NCI-H1436 treated with DMSO at 0.1 percent for 48 hours (cell line): ENCODE measurements at places on chromosomes 5 and 9.
A peak's percentile ranks its signal among the peaks of the same experiment; 100 is the strongest.

DNA sequence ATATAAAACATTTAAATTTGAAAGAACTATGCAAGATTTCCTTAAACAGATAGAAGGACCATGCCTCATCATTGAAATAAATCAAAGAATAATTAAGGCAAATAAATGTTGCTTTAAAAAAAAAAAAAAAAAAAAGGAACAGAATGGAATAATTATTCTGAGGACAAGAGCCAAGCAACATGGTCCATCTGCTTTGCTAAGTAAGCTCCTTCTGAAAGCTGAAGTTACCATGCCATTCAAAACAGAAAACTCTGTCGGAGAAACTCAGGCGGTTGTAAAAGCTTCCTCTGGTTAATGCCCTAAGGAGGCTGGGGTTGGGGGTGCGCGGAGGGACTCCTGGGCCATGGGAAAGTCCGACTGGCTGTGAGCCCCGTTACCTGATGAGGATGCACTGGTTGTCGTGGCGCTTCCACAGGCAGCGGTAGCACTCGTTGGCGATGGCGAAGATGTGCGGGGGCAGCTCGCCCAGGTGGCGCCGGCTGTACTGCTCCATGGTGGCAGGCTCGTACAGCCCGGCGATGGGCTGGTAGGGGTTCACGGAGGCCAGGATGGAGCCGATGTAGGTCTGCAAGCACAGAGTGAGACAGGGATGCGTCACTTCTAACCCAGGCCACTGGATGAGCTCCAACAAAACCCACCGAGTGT lies 141.7 kb downstream of the MYO10 start:
- DNase-seq: no peak

DNA sequence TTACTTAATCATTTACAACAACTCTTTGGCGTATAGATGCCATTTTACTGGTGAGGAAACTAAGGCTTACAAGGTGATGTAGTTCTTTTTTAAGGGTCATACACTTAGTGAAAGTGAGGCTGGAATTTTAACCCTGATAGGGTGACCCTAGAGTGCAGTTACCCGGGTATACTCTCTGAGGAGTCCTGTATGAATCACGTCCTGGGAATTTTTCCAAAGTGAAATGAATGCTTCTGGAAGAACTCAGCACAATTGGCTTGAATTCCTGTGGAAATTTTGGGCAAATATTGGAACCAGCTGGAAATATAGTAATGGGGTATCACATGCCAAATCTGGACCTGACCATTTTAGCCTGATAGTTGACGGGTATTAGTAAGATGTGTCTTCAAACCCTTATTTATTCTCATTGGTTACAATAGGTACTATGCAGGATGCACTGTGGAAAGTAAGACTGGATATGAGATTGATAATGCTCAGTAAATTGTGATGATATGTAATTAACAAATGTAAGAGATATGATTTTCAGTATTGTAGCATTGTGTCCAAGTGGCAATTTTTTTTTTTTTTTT lies 14.8 kb downstream of the SUB1 start:
- DNase-seq: no peak

- DNase-seq: no peak
These were observed 346.8 kb upstream of the NUDT12 start for GRCh38 chr5:103909391-103909790.

DNA sequence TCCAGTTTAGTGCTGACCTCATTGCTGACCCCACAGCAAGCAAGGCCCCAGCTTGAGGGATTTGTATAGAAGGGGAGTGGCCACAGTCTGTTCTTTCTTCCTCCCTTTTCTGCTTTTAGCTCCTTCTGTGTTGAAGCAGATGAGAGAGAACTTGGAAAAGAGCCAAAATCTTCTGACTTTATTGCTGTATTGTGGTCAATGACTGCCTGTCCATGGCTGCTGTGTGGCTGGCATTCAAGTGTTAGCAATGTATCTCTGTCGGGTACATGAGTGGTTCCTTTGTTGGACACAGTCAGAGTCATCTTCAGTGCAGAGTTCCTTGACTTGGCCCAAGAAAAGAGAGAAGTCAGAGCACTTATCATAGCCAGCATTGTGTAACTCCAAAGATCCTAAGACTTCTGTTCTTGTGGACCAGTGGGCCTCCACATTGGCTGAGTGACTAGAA lies 154.1 kb downstream of the LRRC70 start:
- no peak for DNase-seq

GRCh38 chr5:181255836-181256578 lies 4.9 kb downstream of the TRIM52 start:
- DNase-seq: no peak

- peak; percentile 52 for DNase-seq
These were observed 8.7 kb downstream of the CCNJL start for GRCh38 chr5:160303690-160304089.

- no peak for DNase-seq
These were observed 113.4 kb upstream of the ALDH1B1 start for GRCh38 chr9:38278931-38279679.

DNA sequence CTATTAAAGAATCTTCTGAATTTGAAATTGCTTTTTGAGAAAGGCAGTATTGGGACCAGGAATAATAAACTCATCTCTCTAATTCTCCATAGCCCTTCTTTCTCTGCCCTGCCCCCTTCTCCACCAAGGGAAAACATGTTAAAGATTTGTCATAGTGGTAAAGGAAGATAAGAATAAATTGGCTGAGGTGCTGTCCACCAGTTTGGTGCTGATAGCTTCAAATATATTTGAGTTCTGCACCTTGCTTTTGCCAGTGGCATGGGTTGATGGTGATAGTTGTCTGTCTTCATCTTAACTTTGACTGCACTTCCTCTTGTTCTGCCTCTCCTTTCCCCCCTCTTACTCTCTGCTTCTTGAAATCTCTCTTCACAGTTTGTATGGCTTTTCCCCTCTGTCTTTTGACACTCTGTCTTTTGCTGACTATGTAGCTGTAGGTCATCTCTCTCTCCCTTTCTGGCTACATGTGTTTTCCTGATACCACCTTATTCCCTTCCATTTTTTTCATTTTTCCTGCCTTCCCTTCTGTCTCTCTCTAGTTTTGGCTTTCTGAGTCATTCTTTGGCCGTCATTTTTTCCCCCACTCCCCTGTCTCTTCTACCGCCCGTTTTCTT lies 56.6 kb downstream of the NDUFS4 start:
- DNase-seq: no peak

- DNase-seq: no peak
These were observed 47.5 kb downstream of the CDK5RAP2 start for GRCh38 chr9:120532475-120532874.

DNA sequence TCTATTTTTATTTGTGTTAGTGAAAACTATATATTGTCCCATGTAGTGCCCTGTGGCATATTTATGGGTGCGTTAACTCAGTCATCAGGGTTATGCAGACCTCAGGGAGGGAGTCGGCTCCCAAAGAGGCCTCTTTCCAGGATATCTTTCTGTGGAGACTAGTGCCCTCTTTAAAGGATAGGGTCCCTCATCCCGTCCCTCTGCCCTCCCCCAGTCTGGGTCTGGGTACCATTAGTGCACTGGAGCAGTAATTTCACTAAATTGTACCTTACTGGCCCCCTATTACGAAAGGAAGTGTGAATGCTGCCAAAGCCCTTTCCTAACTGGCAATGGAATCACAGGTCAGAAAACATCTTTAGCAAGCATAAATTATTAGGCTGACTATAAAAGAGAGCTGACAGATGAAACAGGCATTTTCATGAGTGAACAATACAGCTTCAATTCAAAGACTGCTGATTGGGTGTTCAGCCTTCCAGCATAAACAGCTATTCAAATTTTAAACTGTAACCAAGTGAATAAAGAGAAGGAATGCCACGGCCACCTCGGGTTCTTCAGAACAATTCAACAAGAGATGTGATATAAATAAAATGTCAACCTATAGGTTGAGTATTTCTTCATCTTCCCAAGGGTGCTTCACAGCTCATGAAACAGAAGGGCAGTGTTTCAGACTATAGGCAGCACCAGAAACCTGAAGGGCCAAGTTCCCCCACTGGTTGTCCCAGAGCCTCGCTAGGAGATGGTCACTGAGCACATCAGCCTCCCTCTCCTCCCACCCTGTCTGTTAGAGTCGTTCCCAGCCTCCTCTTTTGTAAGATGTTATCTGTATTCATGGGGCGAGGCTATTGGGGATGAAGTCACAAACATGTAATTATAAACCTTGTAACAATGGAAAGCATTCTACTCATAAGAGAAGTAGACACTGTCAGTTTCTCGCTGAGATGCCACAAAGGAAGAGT lies 318.7 kb downstream of the TMEM161B start:
- no peak for DNase-seq

GRCh38 chr5:430214-430925 lies 12.6 kb upstream of the EXOC3 start:
- no peak for DNase-seq

GRCh38 chr5:95778713-95779436 lies 43.7 kb downstream of the GLRX start:
- DNase-seq: no peak

- peak; percentile 92 for DNase-seq
These were observed 379.0 kb upstream of the GRAMD2B start for GRCh38 chr5:126044111-126044668.

DNA sequence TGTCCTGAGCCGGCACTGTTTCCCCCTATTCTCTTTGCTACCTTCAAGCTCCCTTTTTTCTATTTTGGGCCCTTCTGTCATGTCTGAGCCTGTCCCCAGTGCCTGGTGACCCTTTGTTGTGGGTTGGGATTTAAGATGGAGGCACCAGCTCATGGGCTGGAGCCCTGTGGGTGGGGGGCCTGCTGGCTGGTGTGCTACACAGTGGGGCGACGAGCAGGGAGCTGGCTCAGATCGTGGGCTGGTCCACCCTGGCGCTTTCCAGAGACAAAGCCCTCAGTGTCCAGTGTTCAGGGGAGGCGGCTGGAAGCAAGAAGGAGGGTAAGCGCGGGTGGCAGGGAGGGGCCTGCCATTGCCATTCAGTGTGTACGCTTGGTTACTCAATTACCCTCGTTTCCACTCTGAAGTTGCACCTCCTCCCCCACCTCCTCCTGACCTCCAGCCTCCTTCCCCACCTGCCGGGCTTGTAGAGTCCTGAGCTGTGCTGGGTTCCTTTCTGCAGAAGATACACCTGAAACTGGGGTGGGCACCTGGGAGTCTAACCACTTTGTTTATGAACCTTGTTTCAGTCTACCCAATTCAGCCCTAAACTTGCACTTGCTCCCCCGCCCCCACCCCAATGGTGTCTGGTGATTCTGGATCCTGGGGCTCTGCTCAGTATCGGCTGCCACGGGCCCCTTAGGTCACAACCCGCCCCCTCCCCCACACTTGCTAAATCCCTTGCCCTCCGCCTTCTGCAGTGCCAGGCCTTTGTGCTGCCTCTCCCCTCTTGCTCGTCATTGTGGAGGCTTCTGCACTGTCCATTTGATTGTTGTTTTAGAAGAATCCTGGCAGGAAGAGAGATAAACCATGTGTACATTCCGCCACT lies 49.9 kb downstream of the MVB12B start:
- no peak for DNase-seq

GRCh38 chr5:172493002-172493401 lies 38.7 kb upstream of the SH3PXD2B start:
- no peak for DNase-seq

- no peak for DNase-seq
These were observed 63.7 kb upstream of the RUFY1 start for GRCh38 chr5:179486596-179487051.

DNA sequence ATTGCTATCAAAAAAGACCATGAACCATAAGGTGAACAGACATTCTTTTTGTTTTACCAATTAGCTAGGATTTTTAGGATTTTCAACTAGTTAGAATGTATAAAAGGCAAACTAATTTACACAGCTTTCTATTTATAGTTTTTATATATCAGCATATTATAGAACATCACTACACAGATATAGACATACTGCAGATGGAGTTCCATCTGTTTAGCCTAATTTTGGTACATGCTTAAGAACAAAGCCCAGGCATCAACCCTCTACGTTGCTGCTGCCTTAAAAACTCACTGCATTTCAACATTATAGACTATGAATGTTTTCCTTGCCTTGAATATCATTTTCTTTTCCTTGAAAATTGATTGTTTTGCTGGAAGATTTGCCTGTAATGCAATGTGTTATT lies 2227.5 kb upstream of the C9orf72 start:
- DNase-seq: no peak

DNA sequence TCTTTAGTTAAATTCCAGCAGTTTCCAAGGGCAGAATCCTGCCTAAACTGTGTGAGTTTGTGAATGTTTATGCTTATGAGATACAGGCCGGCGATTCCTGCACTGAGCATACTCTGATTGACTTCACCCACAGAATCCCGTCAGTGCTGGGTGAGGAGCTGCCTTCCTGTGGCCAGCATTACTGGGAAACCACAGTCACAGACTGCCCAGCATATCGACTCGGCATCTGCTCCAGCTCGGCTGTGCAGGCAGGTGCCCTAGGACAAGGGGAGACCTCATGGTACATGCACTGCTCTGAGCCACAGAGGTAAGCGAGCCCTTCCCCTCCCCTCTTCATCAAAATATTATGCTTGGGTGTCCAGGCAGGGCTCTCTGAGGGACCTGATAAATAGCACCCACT lies 103.7 kb downstream of the CMYA5 start:
- no peak for DNase-seq

- DNase-seq: no peak
These were observed 119.5 kb upstream of the TRPC7 start for GRCh38 chr5:136484808-136485325.

- DNase-seq: no peak
These were observed 35.7 kb upstream of the GNE start for GRCh38 chr9:36293918-36294317.

DNA sequence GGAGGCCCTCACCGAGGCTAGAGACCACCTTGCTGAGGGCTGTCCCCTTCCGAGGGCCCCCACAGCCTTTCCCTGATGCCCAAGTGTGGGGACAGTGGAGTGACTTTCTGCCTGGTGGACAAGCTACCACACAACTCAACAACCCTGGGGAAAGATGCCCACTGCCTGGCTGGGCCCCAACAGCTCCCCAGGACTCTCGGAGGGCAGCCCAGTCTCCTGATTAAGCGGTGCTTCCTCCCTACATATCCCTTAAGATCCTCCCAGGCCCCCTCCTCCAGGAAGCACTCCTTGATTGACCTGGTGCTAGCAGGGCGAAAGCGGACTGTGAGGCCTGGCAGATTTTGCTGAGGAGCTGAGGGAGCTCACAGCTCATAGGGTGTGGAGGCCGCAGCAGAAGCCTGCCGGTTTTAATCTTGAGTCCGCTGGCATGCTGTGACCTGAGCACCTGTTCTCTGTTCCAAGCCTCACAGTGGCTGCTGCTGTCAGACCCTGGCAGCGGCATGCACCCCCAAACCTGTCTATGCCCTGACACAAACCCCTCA lies 2.2 kb downstream of the NSMF start:
- DNase-seq: no peak

- no peak for DNase-seq
These were observed 83.5 kb upstream of the CCL21 start for GRCh38 chr9:34793428-34793827.
